ENCODE measurements at places on chromosomes 11 and 22.

- DNase-seq: no peak
These were observed 43.6 kb downstream of the TMEM135 start for GRCh38 chr11:87081358-87081757.

- DNase-seq: no peak
These were observed 20.8 kb upstream of the CHKA start for GRCh38 chr11:68142028-68142412.

- no peak for DNase-seq
These were observed 72.8 kb downstream of the FLI1 start for GRCh38 chr11:128766591-128767081.

- no peak for DNase-seq
These were observed 1.3 kb upstream of the OR8D1 start for GRCh38 chr11:124315052-124315451.

DNA sequence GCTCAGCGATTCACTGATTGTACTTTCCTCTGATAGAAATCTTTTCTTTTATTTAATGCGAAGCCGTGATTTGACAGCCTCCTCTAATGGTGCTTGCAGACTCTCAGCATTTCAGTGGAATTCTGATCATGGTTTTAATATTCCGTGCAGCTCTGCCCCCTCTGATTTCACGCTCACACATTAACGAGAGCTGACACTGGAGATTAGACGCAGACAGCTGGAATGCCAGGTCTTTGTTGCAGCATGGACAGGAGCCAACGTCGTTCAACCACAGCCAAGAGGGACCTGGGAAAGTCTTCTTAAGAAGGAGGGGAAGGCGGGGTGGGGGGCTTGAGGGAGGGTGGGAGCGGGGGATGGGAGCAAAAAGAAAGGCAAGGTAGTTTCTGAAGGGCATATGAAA, 186.4 kb downstream of the BLID start:
- DNase-seq: no peak

DNA sequence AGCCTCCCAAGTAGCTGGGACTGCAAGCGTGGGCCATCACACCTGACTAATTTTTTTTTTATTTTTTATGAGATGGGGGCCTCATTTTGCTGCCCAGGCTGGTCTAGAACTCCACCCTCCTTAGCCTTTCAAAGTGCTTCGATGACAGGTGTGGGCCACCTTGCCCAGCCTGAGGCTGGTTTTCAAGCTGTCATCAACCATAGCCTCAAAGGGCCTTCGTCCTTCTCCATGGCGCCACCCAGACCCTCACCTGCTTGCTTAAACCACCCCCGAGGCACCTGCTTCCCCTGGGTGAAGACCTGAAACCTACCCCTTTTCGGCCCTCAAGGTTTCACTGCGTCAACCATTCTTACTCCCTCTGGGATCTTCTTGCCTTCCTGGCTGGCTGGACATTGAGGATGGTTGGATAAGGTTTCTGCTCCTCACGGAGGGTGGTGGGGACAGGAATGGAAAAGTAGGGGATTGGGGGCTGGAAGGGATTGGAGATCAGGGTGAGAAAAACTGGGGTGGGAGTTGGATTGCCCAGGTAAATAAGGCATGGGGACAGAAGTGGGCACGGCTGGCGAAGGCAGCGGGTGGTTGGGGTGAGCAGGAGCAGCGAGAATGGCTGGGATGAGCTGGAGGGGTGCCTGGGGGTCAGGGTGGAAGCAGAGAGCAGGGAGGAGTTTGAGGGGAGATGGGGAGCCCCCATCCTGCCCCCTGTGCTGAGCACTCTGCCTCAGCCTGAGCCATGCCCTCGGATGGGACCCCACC, 2.8 kb upstream of the ACR start:
- no peak for DNase-seq

DNA sequence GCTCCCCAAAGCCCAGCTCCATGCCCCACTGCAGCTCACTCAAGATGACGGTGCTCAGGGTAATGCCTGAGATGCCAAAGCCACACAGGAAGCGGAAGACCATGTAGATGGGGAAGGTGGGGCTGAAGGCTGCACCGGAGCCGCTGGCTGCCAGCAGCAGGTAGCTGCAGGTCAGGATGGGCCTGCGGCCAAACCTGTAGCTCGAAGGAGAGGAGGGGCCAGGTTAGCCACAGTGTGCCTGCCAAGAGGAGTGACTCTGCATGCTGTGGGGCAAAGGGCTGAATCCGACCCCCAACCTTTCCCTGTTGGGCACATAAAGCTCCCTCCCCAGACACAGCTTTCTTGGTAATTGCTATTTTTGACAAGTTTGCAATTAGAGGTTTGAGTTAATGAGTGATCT, 14.9 kb upstream of the SLC22A6 start:
- no peak for DNase-seq

DNA sequence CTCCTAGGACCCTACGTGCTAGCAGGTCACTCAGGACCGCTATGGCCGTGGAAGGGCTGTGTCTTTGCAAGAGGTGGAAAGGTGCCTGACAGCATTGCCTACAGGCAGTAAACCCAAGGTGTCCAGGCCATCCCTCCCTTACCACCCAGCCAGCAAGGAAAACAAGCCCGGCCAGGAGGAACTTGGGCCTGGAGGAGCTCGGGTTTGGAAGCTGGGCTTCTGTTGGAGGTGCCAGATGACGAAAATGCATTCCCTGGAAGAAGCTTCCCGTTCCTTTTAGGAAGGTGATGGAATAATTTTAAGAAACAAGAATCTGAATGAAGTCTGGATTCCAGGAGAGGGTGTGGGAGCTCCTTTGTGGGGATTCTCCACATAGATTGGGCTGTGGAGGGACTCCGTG, 23.6 kb downstream of the FBLN1 start:
- DNase-seq: no peak

- DNase-seq: peak; percentile 83
These were observed 1.1 kb upstream of the RPLP2 start for GRCh38 chr11:808427-809286.

DNA sequence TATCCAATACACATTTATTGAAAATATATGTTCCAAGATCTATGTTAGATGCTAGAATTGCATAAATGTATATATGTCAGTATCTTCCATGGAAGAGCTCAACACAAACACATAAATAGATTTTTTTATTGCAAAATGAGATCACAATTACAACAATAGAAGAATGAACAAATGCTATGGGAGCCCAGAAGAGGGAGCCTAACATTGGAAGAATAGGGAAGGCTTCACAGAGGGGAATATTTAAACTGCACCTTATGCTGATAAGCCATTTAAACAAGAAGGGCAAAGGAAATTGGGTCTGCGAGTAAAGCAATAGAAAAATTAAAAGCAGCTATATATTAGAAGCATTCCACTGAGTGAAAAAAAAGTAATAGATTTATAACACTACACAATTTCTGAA, 96.1 kb upstream of the LRRC55 start:
- DNase-seq: no peak

DNA sequence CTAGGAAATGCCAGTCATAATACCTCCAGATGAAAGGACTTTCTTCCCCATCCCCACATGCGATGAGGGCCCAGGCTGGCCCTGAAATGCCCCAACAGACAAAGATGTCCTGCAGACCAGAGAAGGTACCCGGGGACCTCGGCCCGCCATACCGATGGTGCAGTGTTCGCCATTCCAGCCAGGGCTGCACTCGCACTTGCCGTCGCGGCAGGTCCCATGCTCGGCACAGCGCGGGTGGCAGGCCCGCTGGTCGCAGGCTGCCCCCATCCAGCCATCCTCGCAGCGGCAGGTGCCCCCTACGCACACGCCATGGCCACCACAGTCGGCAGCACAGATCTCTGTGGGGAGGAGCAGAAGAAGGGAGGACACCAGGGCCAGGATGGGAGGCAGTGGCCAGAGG, 212.1 kb upstream of the NARS2 start:
- no peak for DNase-seq

DNA sequence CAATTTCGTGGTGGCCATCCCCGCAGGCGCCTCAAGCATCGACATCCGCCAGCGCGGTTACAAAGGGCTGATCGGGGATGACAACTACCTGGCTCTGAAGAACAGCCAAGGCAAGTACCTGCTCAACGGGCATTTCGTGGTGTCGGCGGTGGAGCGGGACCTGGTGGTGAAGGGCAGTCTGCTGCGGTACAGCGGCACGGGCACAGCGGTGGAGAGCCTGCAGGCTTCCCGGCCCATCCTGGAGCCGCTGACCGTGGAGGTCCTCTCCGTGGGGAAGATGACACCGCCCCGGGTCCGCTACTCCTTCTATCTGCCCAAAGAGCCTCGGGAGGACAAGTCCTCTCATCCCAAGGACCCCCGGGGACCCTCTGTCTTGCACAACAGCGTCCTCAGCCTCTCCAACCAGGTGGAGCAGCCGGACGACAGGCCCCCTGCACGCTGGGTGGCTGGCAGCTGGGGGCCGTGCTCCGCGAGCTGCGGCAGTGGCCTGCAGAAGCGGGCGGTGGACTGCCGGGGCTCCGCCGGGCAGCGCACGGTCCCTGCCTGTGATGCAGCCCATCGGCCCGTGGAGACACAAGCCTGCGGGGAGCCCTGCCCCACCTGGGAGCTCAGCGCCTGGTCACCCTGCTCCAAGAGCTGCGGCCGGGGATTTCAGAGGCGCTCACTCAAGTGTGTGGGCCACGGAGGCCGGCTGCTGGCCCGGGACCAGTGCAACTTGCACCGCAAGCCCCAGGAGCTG, 24.8 kb downstream of the ADAMTS15 start:
- no peak for DNase-seq

- no peak for DNase-seq
These were observed 29.4 kb downstream of the SCN3B start for GRCh38 chr11:123624974-123625373.

DNA sequence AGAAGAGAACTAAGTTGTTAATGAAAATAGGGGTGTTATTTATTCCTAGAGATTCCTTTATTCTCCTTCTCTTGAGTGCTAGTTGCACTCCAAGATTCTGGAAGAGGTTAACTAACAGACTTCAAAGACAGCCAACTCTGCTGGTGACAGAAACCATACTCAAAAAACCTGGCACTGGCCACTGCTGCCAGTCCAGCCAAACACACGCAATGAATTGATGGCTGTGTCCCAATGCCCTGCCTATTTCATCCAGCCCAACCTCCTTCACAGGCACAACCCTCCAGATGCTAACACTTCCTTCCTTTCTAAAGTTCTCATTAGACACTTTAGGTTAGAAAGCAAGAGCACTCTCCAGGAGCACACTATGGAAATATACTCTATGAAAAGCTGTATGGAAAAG, 150.8 kb upstream of the C11orf58 start:
- DNase-seq: no peak

DNA sequence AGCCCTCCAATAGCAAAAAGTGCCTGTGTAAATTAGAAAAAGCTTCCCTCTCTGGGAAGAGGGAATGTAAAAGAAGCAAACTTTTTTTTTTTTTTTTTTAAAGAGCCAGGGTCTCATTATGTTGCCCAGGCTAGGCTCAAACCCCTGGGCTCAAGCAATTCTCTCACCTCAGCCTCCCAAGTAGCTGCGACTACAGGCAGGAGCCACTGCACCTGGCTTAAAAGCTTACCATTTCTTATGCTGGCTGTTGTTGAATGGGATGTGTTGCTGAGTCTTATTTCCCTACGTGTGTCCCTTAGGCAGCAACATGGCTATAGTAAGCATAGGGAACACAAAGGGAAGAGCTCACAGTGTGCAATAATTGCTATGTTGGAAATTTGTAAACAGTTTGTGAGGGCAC, 225.5 kb upstream of the CCDC90B start:
- no peak for DNase-seq

DNA sequence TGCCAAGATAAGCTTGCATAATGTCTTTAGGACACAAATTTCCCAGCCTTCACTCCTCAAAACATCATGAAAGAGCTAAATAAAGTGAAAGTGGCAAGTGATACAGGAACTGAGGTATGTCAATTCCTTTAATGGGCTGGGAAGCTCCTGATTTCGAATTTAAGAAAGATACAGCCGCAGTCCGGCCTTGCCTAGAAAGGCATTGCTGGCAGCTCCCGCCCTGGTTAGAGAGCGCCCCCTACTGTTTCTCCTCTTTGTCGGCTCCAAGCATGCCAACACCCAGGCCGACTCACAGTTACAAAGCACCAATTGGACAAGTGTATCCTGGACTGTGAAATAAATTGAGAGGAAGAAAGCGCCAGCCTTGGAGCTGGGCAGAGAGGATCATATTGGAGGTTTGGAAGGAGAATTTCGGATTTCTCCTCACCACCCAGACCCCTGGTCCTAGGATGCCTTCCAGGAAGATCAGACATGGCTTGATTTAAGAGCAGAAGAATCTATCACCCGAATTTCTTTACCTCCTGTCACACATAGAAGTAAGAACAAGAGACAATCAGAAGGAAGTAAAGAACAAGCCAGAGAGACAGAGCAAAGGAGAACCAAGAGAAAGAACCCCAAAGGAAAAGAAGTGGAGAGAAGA, 84.0 kb downstream of the FAM76B start:
- peak; percentile 72 for DNase-seq

GRCh38 chr22:48403521-48404403, 1423.9 kb downstream of the BRD1 start:
- DNase-seq: no peak

DNA sequence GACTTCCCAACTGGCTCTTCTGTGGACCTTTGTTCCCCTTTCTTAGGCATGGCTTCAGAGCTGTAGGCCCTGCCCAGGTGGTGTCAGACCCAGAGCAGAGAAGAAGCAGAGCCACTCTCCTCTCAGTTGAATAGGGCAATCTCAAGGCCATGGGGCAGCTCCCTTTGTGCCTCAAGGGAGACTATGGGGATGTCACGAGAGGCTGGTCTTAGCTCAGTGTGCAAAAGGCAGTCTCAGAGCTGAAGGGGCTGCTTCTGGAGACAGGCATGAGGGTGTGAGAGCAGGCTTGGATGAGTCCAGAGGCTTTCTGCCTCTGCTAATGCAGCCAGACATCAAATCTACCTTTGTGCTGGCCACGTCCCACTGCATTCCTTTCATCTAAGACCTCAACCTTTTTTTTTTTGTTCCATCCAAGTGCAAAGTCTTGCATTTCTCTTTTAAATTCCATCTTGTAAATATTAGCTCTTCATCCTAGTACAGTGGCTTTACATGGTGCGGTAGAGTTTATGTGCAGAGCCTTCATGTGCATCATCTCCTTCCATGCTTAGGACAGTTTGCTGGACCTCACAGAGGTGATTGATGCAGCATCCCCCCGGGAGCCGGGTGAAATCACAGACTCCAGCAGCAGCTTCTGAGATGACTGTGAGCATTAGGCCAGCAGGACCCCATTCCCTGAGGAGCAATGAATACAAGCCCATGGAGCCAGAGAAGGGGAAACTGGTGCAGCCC, 34.2 kb upstream of the FCHSD2 start:
- no peak for DNase-seq

- DNase-seq: no peak
These were observed 77.6 kb downstream of the ENTHD1 start for GRCh38 chr22:39815932-39816331.

GRCh38 chr11:125111001-125111342, 454 bp downstream of the TMEM218 start:
- peak; percentile 8 for DNase-seq

GRCh38 chr22:46695346-46696228, 42.5 kb downstream of the CERK start:
- DNase-seq: no peak

GRCh38 chr11:58742981-58743880, 11.5 kb upstream of the GLYAT start:
- no peak for DNase-seq

DNA sequence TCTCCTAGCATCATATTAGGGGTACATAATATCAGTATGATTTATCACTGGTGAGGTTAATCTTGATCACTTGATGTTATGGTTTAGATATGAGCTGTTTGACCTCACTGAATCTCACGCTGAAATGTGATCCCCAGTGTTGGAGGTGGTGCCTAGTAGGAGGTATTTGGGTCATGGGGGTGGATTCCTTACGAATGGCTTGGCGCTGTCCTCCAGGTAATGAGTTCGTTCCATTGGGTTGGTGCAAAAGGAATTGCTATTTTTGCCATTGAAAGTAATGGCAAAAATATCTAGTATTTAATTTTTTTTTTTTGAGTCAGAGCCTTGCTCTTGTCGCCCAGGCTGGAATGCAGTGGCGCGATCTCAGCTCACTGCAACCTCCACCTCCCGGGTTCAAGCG, 326.3 kb downstream of the AASDHPPT start:
- DNase-seq: no peak
